Daoy (cell line): ENCODE measurements at places on chromosomes 1 and 21. TPM values are rescaled to one million over a fixed set of nuclear protein-coding genes. Genes with fewer than 3 reads are reported as not detected.

CNKSR1 gene
- total RNA-seq = 1.3 TPM in 2 replicates

ERICH3 gene
- 0.06 TPM in 1 of 2 replicates, not detected in the other for total RNA-seq

CLDN14 gene
- total RNA-seq = 0.33 and 1.3 TPM in 2 replicates

BARHL2 gene
- not detected in 2 replicates for total RNA-seq

OLIG2 gene
- total RNA-seq = 1.3 and 3.1 TPM in 2 replicates

DMRTA2 gene
- total RNA-seq = 24.9 and 29.2 TPM in 2 replicates

COL6A1 gene
- total RNA-seq = 444 and 536 TPM in 2 replicates

C1orf141 gene
- not detected in 2 replicates for total RNA-seq

FAM110D gene
- 0.51 TPM in 1 of 2 replicates, not detected in the other for total RNA-seq

SPRR5 gene
- total RNA-seq = not detected in 2 replicates

SELE gene
- 0.24 and 0.80 TPM in 2 replicates for total RNA-seq

PTAFR gene
- total RNA-seq = 0.17 and 0.89 TPM in 2 replicates

NIBAN1 gene
- total RNA-seq = 15.4 and 17.4 TPM in 2 replicates

B3GALT2 gene
- not detected in 2 replicates for total RNA-seq

SERTAD4 gene
- 4.4 and 5.1 TPM in 2 replicates for total RNA-seq

OR2AK2 gene
- not detected in 2 replicates for total RNA-seq

TMEM79 gene
- 3.4 and 3.5 TPM in 2 replicates for total RNA-seq

OR2T35 gene
- total RNA-seq = not detected in 2 replicates

NPR1 gene
- total RNA-seq = not detected in 2 replicates

ZNF683 gene
- not detected in 2 replicates for total RNA-seq

TENT5C gene
- total RNA-seq = under 0.01 TPM in 1 of 2 replicates, not detected in the other

CD34 gene
- total RNA-seq = not detected in 2 replicates

RBP7 gene
- total RNA-seq = not detected in 2 replicates

PLCH2 gene
- 0.06 TPM in 1 of 2 replicates, not detected in the other for total RNA-seq
